Tibial artery (tissue), 4 donors: ENCODE measurements at places on chromosomes 1 and 21.
A peak's percentile ranks its signal among the peaks of the same experiment; 100 is the strongest.

DNA sequence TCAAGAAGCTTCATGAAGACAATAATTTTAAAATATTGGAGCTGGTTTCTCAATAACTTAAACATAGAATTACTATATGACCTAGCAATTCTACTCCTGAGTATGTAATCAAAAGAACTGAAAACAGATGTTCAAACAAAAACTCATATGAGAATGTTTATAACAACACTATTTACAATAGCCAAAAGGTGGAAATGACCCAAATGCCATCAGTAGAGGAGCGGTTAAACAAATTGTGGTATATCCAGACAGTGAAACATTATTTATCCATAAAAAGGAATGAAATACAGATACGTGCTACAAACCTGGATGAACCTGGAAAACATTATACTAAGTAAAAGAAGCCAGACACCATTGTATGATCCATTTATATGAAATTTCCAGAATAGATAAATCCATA, 62.8 kb upstream of the UBE2U start:
- no peak for DNase-seq

DNA sequence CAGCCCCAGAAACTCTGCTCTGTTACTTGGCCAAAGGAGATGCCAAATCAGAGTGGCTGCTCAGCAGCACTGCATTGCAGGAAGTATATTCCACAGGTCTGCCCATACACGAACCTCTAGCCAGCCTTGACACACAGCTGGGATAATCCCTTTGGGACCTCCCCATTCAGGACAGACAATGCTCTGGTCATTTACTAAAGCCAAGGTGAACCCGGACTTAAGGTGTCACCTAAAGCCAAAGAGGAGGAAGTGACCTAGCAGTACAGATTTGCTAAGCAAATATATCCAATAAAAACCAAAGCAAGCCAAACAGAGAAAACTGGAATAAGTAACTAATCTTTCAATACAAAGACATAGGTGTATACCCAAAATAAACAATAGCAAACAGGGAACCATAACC, 27.7 kb downstream of the COPA start:
- DNase-seq = no peak

GRCh38 chr1:110266834-110267233, 56.7 kb downstream of the KCNC4 start:
- DNase-seq = no peak

- DNase-seq = no peak
Observed at GRCh38 chr1:243718893-243719292, 131.2 kb downstream of the AKT3 start.

DNA sequence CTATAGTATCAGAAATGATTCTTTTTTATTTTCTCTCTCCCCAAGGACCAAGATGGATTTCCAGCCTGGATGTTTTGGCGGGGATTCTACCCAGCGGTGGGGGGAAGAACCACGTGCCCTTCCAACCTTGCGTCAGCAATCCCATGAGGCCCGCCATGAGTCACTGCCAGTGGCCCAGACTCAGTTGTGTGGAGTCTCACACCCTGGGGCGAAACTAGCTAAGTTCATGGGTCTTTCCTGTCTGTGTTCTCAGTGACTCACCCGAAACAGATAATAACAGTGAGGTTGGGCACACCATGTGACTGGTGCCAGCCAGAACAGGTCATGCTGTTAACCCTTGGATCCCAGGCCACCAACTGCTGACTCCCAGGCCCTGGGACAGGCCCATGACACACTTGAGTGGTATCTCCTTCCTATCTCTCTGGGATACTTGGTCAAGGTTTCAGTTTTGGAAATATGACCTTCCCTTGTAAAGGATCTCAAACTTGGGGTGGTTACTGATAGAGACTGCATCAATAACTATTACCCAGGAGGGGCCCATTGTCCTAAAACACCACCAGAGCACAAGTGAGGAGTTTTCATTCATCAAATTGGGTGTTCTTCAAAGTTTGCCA, 98.0 kb upstream of the DUSP10 start:
- DNase-seq = peak; percentile 88
